ENCODE measurements at places on chromosomes 4 and X.

GRCh38 chr4:168803732-168804131, 206.3 kb downstream of the CBR4 start:
- DNase-seq: no peak

GRCh38 chrX:112512509-112512908, 167.2 kb downstream of the LHFPL1 start:
- no peak for DNase-seq

GRCh38 chrX:291411-291901, 10.3 kb downstream of the PLCXD1 start:
- no peak for DNase-seq

- DNase-seq: no peak
Measured at GRCh38 chrX:97389761-97390192, 506.1 kb downstream of the RPA4 start.

GRCh38 chr4:14168919-14169318, 541.4 kb upstream of the BOD1L1 start:
- no peak for DNase-seq

DNA sequence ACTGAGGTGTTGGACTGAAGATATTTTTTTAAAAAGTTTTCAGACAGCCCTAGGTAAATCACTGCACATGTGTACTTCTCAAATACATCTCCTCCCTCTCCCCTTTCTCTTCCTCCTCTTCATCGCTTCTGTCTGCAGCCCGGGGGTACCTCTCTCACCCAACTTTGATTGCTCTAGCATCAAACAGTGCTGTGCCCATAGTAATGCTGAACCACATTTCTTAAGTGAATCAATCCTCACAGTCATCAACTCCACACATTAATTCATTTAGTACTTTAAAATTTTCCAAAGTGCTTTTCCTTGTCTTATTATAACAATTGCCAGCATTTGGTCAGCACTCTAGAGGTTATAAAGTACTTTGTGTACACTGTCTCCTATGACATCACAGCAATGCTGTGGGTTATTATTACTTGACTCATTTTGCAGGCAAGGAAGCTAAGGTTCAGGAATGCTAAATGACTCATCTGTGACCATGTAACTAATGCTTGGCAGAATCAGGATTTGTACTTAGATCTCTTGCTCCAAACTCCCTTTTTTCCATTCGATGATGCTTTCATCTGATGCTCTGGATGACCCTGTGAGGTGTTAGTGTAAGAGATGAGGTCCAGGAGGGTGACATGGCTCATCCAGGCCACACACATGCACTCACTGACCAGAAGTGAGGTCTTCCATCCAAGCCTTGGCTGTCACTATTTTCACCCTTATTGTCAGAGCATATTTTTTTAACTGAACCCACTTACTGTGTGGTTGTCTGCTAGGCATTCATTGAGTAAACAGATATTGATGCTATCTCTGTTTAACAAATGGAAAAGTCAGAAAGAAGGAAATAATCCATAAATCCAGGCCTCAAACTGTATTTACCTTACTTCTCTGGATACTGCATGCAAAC, 58.8 kb downstream of the RHOH start:
- no peak for DNase-seq

DNA sequence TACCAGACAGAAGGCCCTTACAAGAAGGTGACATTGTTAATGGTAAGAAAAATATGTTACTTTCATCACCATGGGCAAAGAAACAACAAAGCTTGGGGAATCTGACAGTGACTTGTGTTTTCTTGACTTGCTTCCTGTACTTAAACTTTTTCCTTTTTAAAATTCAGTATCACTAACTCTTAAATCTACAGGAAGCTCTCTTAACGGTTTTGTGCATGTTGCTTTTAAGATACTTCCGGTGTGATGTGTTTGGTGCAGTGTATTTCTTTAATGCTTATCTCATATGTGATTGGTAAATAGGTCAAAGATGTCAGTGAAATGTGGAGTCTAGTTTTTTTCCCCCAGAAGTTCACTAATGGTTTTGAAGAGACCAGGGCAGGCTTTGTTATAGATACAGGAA, 45.2 kb downstream of the ADH5 start:
- DNase-seq: no peak

DNA sequence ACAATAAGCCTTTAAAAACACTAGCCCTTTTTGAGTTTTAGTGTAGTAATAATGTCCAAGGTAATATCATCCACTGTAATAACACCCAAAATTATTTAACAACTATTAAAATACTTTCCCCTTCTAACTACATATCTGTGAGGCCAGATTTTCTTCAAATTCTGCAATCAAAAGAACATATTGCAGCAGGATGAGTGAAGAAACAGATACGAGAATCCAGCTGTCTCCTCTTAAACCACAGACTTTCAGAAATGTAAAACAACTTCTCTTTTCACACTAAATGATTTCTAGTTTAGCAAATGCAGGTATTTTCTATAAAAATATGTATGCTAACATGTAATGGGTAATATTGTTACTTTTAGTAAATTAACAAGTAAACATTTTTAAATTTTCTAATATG, 148.9 kb downstream of the PRDM5 start:
- no peak for DNase-seq

GRCh38 chr4:67091673-67092072, 453.6 kb downstream of the CENPC start:
- no peak for DNase-seq

- no peak for DNase-seq
Measured at GRCh38 chr4:134812611-134813010, 611.0 kb upstream of the PABPC4L start.

DNA sequence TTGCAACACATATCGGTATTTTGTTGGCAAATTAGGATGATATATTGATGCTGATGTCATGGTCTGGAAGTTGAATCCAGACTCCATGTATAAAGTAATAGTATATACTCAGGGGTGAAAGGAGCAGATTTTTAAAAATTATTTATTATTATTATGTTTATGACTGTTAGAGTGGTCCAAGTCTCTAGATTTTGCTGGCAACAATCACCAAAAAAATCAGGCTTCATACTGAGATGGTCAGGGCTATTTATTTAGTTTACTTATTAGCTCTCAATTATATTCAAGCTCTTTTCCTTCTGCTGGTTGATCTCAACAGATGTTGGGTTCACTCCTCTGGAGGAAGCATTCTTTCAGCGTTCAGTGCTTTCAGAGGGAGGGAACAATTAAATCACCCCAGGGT, 73.9 kb upstream of the VCX3B start:
- DNase-seq: no peak

GRCh38 chr4:156496797-156497196, 474.8 kb downstream of the PDGFC start:
- no peak for DNase-seq

DNA sequence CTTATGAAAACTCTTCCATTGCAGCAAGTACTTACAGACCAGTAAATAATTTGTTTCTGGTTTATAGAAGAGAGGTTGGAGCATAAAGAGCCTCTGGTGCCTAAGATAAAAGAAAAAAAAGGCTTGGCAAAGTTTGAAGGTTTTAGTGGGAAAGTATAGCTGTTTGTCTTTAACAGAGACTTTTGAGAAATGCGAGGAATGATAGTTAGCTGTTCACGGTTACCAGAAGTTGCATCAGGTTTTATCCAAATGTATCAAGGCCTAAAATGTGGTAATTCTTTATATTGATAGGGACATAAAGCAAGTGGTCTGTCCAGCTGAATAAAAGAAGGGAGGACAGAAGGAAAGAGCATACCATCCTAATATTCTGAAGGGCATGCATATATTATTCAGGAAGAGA, 29.3 kb downstream of the RAP1GDS1 start:
- no peak for DNase-seq

- no peak for DNase-seq
Measured at GRCh38 chr4:59240011-59240410, 1960.1 kb upstream of the ADGRL3 start.

DNA sequence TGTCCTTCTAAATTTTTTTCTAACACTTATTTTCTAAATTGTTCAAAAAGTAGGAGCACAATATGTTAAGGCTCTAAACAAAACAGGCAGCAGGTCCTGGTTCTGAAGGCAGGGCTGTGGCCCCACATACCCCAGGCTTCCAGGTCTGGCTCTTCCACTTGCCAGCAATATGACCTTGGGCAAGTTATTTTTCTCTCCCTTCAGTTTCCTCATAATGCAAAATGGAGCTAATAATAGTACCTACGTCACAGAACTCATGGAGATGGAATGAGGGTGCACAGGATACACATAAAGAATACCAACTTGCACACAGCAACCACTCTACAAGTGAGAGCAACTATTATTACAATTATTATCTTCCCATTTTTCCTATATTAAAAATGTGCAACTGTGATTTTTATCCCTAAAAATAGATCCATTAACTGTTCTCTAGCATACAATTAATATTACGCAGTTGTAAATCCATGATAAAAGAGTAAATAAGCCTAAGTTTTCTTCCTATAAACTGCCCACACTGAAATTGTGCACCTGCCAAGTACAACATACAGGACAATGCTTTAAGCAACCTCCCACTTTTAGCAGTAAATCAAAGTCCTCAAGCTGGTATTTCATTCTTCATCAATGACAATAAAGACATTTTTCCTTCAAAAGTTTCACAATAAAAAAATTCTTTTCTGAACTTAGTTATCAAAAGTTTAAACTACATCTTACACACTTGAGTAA, 27.0 kb downstream of the OTUD4 start:
- DNase-seq: no peak

DNA sequence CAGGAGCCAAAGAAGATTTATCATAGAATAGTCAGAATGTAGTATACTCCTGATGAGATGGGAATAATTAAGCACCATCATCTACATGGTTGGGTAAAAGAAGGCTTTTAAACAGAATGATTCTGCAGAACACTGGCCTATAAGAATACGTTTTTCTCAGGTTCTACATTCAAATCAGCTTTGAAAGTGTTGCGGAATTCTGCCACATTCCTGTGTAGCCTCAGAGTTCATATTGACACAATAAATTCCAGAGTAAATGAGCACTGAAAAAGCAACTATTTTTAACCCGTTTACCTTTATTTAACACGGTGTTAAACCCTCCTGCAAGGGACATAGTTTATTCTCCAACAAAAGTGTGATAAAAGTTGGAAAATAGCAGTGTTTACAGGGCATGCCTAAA, 950.2 kb upstream of the SLIT2 start:
- no peak for DNase-seq

- DNase-seq: no peak
Measured at GRCh38 chr4:3239303-3239702, 9.7 kb upstream of the MSANTD1 start.

- no peak for DNase-seq
Measured at GRCh38 chrX:40349251-40349650, 231.5 kb upstream of the ATP6AP2 start.

- no peak for DNase-seq
Measured at GRCh38 chr4:155307731-155308277, 69.0 kb downstream of the MAP9 start.

GRCh38 chrX:17295791-17296190, 79.2 kb upstream of the NHS start:
- DNase-seq: no peak

- DNase-seq: no peak
Measured at GRCh38 chr4:94508806-94509205, 57.1 kb downstream of the PDLIM5 start.

DNA sequence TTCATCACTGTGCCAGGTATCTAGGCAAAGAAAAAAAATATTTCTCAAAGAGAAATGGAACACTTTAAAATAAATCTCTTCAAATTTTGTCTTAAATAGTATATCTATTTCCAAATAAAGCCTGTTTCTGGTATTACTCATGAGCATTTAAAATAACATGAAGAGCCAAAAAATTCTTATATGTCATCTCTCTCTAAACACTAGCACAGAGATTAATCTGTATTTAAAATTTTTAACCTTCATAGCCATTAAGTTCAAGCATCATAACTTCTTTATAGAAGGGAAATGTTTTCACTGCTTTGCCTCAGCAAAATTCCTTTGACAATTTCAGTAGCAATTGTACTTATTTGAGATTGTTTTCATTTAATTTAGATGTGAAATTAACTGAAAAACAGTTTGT, 5.1 kb upstream of the CORIN start:
- DNase-seq: no peak

DNA sequence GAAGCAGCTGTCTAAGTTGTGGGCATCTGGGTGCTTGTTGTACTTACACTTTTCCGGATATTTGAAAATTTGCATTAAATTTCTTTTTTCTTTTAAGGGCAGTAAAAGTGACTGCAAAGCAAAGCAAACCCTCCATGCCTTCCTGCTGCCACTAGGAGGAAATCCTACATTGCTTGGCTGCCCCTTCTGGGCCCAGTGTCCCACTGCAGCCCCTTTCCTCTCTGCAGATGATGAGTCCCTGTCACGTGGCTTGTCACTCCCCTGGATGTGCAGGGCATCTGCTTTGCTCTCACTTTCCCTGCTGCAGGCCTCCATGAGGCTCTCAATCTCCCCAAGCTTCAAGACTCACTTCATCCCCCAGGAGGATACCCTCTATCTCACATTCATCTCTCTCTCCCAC, 12.7 kb downstream of the TSR2 start:
- no peak for DNase-seq

DNA sequence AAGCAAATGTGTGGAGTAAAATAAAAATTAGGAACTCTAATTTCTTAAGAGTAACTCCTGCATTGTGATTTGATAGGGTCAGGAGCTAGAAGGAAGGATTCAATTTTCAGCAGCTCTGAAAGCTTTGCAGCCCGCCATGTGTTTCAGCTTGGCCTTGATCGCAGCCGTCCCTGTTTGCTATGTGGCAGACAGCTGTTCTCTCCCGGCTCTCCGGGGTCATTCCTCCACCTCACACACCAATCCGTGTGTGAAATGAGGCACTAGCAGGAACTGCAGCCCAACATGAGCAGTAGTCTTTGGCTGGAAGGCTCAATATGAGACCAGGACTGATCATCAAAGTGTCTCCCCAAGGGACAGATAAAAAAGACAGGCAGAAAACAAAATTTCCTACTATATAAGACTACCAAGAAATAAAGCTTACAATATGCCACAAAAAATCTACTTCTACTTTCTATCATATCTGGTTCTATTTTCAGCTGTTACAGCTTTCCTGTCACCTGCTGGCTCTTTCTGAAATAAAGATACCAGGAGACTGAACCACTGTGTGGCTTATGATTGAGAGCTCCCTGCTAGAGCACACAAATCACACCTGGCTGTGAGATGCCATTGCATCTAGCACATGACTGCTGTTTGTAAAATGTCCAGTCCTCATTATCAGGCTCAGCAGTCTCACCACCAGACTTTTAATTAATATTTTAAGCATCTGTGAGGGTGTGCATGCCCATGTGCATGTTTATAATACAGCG, 44.1 kb upstream of the SEC24B start:
- DNase-seq: no peak

GRCh38 chr4:4637710-4638109, 95.9 kb upstream of the STX18 start:
- no peak for DNase-seq

GRCh38 chr4:58214376-58214775, 1104.2 kb upstream of the IGFBP7 start:
- no peak for DNase-seq

GRCh38 chr4:173280998-173281397, 53.2 kb downstream of the HMGB2 start:
- DNase-seq: no peak

DNA sequence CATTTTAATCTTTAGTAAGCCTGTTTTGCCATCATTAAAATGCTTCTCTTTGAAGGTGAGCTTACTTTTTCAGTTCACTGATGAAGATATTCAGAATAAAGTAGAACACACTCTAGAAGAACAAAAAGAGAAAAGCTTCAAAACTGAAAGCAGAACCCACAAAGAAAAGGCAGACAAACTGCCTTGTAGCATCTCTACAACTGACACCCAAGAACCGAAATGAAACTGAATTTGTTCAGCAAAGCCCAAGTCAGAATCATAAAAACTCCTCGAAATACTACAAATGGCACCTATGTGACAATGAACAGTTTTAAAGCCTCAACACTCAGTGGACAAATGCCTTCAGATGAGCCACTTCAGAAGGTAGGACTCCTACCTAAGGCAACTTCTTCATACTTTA, 83.6 kb downstream of the MAML3 start:
- DNase-seq: no peak

Data from activated CD8-positive, alpha-beta memory T cell treated with anti-CD3 and anti-CD28 coated beads for 4 hours (primary cell).